Posterior vena cava (tissue), 2 donors: ENCODE measurements at places on chromosomes 3 and 15. TPM values are rescaled to one million over a fixed set of nuclear protein-coding genes. Genes with fewer than 3 reads are reported as not detected.

GRCh38 chr3:140088058-140088457 is 153.1 kb downstream of the CLSTN2 start:
- no peak for DNase-seq

DNA sequence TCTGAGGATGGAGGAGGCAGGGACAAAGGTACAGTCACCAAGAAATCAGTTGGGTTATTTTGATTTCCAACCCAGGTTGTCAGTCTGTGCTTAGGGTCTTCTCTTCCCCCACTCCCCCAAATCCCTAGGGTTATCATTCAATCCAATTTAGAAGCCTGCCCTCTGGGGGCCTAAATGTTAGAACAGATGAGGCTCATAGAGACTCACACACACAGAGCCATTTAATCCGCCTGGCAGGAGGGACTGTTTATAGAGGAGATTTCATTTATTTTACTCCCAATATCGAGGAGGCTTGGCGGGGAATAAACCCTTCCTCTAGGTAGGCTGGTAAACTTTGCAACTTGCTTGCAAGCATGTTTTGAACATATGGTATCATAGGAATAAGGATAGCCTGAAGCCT is 52.8 kb downstream of the RHCG start:
- DNase-seq = no peak

SLC15A2 gene
- 2.0 TPM for total RNA-seq

GRCh38 chr3:189121092-189121491 is 50.7 kb upstream of the TPRG1 start:
- DNase-seq = no peak

GRCh38 chr15:35495080-35495479 is 50.9 kb downstream of the DPH6 start:
- no peak for DNase-seq

DNA sequence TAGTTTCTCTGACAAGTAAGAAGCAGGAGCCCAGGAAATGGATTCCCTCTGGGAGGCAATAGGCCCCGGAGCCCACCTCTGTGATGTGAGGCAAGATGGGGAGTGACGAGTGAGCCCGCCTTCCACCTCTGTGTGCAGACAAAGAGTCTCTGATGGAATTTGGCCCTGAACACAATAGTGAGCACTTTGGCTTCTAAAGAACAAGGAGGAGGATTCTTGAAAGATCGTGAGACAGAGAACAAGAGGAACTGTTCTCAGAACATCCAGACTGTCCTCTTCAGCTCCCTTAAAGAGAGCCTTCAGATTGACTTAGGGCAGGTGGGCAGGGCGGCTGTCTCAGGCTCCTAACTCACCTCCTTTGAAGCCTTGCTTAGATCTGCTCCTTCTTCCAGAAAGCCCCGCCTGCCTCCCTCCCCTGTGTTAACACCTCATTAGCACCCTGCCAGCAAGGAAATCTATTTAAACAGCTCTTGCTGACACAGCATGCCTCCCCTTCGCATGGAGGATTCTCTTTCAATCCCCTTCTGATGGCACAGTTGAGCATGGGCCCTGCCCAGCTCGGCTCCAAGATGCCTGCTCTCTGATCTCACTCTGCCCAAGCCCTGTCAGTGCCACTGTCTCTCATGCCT is 430.3 kb downstream of the NTRK3 start:
- DNase-seq = no peak

GRCh38 chr3:99957151-99957796 is 139.6 kb downstream of the CMSS1 start:
- no peak for DNase-seq

DNA sequence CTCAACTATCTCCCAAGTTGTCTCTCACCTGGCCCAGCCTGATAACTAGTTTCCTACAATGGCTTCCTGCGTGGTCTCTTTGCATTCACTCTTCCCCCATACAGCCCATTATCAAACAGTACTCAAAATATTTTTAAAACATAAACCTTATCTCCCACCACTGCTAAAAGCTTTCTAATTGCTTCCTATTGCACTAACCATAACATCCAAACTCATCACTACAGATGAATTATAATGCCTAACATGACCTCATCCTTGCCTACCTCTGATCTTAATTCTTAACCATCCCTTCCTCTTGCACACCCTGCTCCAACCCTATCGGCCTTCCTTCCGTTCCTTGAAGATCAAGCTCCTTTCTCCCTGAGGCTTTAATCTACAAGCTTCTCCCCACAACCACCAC is 17.0 kb downstream of the ACAP2 start:
- no peak for DNase-seq

DNA sequence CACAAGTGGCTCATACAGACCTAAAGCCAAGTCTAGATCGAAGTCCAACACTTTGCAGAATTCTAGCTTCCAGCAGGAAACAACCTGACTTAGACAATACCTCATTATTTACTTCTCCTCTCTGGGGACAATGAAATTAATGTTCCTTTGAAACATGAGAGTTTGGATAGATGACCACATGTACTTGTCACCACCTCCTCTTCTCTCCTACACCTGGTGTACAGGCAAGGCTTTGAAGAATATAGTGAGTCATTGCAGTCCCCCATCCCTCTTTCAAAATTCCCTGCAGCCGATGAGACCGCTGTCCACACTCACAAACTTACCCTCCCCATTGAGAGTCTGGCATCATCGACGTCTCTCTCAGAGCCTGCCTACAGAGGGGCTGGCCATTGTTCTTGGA is 189.0 kb upstream of the HES1 start:
- no peak for DNase-seq

GRCh38 chr3:119795849-119796248 is 13.9 kb downstream of the NR1I2 start:
- no peak for DNase-seq

DNA sequence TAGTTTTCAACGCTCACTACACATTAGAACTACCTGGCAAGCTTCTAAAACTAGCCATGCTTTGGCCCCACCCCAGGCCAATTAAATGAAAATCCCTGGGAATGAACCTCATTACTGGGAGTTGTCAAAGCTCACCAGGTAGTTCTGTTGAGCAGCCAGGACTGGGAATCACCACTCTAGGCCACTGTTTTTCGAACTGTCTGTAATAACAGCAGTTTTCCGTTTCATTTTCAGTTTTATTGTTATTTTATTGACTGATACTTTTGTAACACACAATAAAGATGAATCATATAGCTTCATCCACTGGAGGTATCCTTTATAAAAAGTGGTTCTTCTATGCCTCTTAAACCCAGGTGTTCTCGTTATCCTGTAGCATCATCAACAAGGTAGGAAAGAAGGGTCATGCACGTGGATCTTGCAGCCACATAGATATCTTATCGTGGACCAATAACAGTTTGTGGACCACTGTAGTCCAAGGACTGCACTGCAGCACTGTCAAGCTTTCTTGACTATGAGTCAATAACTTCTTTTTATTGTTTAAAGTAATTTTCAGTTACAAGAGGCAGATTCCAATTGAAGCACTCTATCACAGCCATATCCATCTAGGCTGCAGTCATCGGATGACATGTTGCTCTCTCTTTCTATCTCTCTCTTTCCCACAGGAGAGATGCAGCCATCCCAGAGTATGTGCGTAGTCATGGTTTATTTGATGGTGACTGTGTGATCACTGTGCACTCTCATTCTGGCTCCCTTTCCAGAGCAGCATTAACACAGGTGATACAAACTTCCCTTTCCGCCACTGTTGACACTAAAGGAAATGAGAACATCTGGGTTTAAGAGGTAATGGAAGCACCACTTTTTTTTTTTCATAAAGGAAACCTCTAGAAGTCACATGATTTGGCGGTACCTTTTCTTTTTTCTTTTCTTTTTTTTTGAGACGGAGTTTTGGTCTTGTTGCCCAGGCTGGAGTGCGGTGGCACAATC is 39.0 kb upstream of the BLM start:
- DNase-seq = no peak

PP2D1 gene
- total RNA-seq = not detected

- DNase-seq = peak; percentile 88
Observed at GRCh38 chr15:97909291-97909891, 51.1 kb upstream of the ARRDC4 start.

- DNase-seq = no peak
Observed at GRCh38 chr3:112042842-112043280, 8.3 kb downstream of the TMPRSS7 start.

DNA sequence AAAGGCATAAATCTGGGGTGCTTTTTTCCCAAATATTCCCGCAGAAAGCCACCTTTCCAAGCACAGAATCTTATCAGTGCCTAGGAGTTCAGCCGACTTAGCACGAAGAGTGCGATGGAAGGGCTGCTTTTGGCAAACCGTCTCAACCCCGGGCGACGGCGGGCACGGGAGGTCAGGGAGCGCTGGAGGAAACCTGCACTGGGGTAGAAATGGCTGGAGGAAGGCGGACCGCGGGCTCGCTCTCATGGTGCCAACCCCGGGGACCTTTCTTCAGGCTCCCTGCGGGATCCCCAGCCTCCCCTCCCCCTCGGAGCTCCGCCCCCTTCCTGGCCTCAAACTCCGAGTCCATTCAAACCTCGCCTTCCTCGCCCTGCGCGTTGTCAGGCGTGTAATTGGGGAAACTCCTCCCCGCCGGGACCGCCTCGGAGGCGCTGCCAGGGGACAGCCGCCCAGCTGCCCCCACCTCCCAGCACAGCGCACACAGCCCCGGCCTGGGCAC is at the start of gene GABRG3:
GABRG3 (plus strand) TSS at position 470 of the 499 bp plus-strand sequence.
- DNase-seq = no peak

MORC1 gene
- total RNA-seq = not detected

DNA sequence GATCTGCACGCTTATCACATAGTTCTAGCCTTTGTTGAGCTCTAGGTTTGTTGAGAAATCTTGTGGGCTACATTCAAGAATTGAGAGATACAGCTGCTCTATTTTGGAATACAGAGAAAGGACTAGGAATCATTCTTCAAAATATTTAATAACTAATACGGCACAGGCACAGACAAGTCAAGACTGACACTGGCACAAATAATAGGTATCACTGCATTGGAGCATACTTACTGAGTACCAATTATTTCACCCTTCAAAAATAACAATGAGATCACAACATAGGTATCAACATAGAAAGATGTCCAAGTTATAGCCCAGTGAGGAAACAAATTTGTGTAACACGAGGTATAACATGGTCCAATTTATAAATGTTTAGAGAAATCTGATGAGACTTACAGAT is 133.7 kb upstream of the TSC22D2 start:
- DNase-seq = no peak

OR4F15 gene
- total RNA-seq = not detected

DNA sequence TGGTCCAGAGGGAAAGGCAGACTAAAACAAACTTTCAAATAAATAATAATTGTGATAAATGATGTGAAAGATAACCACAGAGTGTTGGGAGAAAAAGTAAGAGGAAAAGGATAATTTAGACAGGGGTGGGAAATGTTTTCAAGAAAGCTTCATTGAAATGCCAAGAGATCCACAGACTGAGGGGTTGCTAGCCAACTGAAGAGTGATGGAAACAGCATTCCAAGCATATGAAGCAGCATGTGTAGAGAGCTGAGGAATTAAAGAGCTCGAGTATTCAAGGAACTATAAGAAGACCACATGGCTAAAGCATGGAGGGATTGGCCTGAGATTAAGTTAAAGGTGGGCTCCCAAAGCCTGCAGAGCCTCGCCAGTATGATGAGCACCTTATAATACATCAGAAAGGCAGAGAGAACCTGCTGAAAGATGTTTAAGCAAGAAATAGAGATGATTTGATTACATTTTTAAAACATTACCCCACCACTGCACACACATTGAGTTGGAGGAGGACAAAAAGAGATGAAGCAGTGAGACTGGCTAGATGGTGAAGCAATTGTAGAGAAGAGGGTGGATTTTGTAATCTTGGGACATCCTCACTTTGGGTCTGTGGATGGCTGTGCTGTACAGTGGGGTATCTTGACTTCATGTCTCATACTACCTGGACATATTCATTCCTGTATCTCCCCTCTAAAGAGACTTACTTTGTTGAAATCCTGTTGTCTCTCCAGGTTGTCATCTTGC is 100.8 kb downstream of the STAC start:
- no peak for DNase-seq

DNA sequence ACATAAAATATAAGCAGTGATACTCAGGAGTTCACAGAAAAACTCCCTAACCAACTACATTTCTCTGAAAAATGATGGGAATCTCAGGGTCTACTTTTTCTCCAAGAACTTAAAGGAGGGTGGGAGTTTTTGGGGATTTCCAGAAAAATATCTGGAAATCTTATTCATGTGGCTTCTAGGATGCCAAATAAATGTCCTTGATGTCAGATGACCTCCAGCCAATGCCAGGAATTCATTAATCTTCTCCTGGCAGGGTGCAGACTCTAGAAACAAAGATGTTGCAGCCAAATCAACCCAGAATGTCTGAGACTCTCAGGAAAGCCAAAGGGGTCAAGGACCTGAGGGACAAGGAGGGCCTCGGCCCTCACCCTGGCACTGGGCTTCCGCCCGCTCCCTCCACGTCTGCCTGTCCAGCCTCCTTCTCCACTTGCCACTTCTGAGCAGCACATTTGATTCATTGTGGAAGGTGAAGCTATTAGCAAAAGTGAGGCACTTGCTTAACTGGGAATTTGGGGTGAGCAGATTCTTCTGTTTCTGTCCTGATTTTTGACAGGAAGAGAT is 61.9 kb upstream of the HEG1 start:
- no peak for DNase-seq

RPL22L1 gene
- total RNA-seq = 61.2 TPM

DNA sequence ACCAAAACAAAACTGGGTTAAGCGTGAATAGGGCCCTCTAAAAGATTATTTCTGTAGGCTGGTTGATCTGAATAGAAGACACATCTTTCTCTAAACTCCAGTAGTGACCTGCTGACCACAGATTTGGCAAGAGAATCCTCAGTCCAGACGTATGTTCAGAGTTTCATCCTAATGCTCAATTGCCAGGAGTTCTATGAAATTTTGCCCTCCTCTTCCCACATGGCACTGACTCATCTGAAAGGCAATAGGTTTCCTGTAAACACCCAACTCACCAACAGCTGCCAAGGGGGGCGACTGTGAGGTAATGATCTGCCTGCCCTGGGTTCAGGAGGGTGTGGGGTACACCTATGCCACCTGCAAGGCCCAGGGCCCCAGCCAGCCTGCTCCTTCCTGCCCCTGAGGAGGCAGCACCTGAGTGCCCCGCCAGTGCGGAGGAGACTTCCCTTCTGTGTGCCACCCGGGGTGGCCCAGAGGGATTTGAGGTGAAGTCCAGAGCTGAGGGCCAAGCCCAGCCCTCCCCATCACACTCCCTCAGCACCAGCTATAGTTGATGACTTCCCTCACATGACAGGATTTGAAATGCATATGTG is 8.4 kb upstream of the PLA2G4D start:
- no peak for DNase-seq

GRCh38 chr3:136787349-136787748 is 31.6 kb upstream of the SLC35G2 start:
- no peak for DNase-seq

GATA2 gene
- 11.9 TPM for total RNA-seq
